ENCODE measurements at places on chromosomes 6 and 20.
A peak's percentile ranks its signal among the peaks of the same experiment; 100 is the strongest.

DNA sequence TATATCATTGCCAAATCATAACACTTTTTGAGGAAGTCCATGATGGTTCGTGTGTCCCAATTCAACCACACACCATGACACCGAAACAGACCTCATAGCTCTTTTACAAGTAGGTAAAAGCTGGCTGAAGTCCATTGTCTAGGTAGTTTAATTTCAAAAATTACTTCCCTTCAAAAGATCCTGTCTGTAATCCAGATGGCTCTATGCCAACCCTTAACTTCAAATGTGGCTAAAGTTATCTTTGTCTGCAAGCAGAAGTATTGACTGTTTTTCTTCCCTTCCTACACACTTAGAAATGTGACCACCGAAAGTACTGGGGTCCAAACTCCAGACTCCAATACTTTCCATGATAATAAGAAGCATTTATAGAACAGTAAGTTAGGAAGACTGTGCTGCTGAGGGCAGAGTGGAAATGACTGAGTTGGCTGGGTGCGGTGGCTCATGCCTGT is 8.3 kb upstream of the TIAM2 start:
- no peak for DNase-seq

DNA sequence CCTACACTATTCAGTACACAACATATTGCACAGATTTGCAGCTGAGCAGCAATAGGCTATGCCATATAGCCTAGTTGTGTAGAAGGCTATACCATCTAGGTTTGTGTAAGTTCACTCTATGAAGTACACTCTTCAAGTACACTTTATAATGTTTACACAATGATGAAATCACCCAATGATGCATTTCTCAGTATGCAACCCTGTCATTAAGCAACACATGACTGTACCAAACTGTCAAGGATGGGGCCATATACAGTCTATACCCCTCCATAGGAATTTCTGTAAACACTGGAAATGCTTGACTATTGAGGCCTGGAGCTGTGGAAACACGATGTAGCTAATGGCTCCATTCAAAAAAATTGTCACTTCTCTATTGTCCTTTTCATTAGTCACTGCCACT is 535.4 kb downstream of the EPM2A start:
- no peak for DNase-seq

DNA sequence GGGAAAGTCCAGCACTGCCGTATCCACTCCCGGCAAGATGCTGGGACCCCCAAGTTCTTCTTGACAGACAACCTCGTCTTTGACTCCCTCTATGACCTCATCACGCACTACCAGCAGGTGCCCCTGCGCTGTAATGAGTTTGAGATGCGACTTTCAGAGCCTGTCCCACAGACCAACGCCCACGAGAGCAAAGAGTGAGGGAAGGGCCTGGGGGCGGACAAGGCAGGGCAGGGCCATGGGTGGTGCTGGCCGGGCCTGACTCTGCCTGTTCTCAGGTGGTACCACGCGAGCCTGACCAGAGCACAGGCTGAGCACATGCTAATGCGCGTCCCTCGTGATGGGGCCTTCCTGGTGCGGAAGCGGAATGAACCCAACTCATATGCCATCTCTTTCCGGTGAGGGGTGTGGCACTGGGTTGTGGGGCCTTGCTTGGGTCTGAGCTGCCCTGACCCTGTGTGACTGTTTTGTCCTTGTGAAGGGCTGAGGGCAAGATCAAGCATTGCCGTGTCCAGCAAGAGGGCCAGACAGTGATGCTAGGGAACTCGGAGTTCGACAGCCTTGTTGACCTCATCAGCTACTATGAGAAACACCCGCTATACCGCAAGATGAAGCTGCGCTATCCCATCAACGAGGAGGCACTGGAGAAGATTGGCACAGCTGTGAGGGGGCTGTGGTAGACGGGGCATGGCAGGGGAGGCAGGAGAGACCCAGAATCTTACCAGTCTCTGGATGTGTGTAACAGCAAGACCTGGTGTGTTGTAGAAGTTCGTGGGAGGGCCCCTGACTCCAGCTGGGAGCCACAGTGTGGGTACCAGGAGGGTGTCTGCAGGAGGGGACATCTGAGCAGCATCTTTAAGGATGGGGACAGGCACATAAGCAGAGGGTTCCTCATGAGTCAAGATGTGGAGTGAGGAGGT is 29.1 kb downstream of the PLCG1 start:
- no peak for DNase-seq

GRCh38 chr6:111087871-111088667 is 766 bp downstream of the SLC16A10 start:
- peak; percentile 76 for DNase-seq

GRCh38 chr20:64137598-64138031 is 26.6 kb upstream of the MYT1 start:
- DNase-seq: no peak

DNA sequence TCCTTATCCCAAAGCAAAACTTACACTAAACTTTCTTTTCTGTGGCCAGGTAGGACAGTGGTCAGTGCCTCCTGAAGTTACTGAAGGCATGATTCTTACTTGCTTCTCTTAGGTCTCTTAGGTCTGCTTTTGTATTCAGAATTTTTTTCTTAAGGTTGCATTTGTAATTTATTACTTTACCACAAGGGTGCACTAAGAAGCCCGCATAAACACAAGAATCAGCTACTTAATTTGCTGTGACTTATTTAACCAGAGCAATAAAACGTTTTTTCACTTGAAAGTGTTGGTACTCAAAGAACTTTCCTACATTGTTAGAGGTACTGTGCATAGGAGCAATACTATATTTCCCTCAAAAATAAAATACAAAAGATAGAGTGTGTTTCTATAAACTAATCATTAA is 75.4 kb upstream of the LAMA2 start:
- DNase-seq: no peak

GRCh38 chr6:26445934-26446667 is 5.8 kb downstream of the BTN3A3 start:
- DNase-seq: no peak

- no peak for DNase-seq
Observed at GRCh38 chr20:32333181-32333987, 24.7 kb upstream of the ASXL1 start.

- DNase-seq: no peak
Observed at GRCh38 chr6:37020381-37020780, 14.9 kb downstream of the FGD2 start.

- no peak for DNase-seq
Observed at GRCh38 chr6:161281092-161281491, 7.2 kb upstream of the AGPAT4 start.

DNA sequence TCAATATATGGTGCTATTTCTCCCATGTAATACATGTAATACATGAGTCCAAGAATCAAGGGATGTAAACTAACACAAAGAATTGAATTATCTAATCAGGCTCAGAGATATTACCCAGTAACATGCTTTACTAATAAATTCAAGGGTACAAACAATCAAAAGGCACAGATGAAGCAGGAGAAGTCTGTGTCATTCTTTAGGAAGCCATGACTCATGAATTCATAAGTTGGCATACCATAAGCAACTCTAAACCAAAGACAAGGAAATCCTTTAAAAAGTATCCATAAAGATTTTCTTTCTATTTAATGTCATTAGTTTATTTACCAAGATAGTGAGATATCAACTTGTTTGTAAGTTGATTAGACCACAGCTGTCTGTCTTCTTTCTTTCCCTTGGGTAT is 446.0 kb upstream of the IMPG1 start:
- no peak for DNase-seq

DNA sequence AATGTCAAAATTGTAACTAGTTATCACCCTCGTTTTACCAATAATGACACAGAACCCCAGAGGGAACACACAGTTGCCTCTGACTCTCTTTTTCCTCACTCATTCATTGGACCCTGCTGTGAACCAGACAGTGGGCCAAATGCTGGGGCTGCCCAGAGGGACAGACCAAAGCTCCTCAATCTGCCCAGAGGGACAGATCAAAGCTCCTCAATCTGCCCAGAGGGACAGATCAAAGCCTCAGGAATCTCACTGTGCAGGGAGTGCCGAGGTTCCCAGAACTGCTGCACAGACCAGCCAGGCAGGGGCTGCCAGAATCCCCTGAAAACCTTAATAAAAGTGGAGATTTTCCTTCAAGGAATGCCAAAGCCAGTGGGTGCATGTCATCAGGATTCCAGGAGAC is 179.1 kb downstream of the SOD2 start:
- no peak for DNase-seq

GRCh38 chr6:125751334-125751916 is 2.0 kb downstream of the HEY2 start:
- DNase-seq: no peak

GRCh38 chr6:28207510-28208110 is 17.5 kb upstream of the ZSCAN9 start:
- peak; percentile 52 for DNase-seq

- no peak for DNase-seq
Observed at GRCh38 chr20:51487565-51488268, 54.8 kb downstream of the NFATC2 start.

DNA sequence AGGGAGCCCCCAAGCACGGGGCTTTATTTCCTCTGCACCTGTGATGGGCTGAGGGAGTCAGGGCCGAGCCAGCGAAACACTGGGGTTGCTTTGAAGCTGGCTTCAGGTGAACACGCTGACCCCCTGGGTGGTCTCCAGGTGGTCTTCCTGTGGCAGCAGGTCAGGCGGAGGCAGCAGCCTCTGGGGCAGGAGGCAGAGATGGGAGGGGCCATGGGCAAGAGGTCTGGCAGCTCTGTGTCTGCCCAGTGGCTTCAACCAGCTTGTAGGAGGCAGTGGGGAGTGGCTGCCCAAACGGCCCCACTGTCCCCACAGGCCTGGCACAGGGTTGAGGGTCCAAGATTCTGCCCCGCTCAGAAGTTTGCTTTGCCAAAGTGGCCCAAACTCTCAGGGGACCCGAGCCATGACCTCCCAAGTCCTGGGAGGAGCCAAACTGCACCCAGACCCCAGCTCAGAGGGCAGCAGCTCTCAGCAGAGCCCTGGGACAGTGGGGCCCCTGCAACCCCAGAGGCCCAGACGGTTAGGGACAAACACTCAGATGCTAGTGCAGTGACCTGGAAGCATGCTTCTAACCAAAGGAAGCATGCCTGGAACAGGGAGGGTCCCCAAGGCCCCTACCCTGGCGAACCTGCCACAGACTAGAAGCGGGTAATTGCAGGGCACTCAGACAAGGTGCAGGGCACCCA is 15.3 kb downstream of the NTSR1 start:
- DNase-seq: no peak

- DNase-seq: no peak
Observed at GRCh38 chr20:23963941-23964340, 24.6 kb downstream of the GGTLC1 start.

GRCh38 chr6:39059496-39060310 is 11.1 kb downstream of the GLP1R start:
- DNase-seq: no peak

DNA sequence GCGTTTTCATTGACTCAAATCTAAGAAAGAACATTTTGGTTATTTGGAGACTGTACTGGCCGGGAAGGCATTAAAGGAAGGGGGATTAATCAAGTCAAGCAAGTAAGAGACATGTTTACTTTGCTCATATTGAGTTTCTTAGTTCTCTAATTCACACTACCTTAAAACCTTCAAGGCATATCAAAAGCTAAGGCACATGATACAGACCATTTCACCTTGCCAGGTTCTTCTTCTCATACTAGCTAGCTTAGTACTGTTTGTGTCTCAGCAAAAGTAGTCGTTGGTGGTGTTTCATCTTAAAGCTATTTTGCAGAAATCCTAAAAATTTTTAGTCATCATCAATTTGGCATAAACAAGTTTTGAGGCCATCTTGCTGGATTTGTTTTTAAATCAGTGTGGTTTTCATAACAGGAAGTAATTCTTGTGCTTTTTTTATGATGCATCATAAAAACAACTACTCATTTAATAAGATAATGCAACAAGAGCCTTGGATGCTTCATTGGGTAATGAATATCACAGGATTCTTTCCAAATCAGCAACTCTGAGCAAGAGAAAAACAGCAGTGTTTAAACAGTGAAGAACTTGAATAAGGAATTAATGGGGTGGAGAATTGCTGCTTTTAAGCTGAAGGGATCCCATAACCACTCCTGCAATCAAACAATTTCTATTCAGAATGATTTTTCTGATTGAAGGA is 425.3 kb downstream of the EPM2A start:
- no peak for DNase-seq

- no peak for DNase-seq
Observed at GRCh38 chr6:125431971-125432370, 130.2 kb upstream of the HDDC2 start.

DNA sequence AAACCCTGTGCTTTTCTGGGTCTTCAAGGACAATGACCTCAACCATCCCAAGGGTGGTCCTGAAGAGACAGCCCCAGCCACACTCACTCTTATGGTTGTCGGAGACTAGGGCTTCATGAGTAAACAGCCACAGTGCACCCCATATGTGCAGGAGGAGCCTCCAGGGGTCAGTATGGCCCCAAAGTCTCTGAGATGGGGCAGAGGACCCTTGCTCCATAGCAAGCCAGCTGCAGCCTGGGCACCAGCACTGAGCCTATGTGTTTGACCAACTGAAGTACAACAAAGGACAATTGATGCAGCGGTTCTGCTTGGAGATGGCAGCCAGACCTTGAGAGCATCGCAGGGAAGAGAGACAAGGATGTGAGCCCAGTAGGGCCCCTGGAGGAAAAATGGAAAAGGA is 112.2 kb downstream of the LRFN2 start:
- DNase-seq: peak; percentile 8

DNA sequence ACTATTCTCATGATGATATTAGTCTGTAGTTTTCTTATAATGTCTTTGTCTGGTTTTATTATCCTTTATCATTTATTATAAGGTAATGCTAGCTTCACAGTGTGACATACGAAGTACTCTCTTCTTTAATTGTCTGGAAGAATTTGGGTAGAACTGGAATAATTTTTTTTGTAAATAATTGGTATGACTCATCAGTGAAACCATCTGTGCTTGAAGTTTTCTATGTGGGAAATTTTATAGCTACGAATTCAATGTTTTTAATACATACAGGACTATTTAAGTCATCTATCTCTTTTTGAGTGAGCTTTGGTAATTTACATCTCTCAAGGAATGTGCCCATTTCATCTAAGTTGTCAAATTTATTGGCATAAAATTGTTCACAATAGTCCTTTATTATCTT is 86.3 kb downstream of the SOD2 start:
- no peak for DNase-seq

GRCh38 chr20:48060841-48061720 is 275.8 kb upstream of the SULF2 start:
- DNase-seq: no peak

All from common myeloid progenitor, CD34-positive (primary cell).